ENCODE measurements at places on chromosomes 12 and 14.

- DNase-seq, result no peak
Observed at GRCh38 chr12:31089072-31089471, 15.4 kb downstream of the DDX11 start.

- no peak for DNase-seq
Observed at GRCh38 chr12:78143717-78144116, 313.0 kb downstream of the NAV3 start.

DNA sequence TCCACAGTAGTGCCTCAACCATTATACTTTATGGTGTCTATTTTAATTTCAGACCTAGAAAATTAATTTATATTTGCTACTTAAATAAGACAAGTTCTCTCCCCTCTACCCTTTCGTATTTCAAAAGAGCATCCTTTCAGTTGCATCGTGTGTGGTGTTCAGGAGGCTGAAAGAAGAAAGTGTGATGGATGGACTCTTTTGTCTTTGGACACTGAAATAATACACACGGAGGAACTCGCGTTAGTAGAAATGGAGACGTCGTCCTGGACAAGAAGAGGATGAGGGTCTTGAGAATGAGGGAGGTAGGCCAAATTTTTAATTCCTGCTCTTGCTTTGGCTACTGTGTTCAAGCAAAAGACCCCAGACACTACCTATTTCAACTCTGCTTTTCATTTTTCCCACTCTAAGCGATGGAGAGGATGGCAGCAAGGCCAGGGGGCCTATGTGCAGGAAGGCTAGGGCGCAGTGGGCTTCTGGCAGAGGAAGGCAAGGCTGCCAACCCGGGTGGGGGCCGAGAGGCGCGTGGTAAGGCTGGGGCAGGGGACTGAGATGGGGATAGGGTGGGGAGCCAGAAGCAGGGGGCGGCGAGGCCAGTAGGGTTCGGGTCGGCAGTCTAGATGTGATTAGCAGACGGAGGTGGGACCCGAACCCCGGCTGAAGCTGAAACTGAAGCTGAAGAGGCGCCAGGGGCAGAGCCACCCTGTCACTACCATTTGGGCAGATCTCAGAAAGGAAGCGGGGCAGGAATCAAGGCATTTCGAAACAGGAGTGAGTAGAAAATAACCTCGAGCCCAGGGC, 722 bp downstream of the TMED8 start:
- peak; percentile 52 for DNase-seq

DNA sequence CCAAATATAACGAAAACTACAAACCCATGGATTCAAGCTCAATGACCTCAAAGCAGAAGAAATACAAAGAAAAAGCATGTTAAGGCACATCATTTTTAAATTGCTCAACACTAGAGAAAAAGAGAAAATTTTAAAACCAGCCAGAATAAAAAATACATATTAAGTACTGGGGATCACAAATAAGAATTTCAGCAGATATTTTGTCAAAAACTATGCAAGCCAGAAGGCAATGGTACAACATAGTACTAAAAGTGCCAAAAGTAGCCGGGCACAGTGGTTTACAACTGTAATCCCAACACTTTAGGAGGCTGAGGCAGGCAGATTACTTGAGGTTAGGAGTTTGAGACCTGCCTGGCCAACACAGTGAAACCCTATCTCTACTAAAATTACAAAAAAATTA, 10.2 kb downstream of the SGPP1 start:
- DNase-seq, result no peak

GRCh38 chr14:92609955-92610354, 96.4 kb downstream of the RIN3 start:
- DNase-seq, result no peak

DNA sequence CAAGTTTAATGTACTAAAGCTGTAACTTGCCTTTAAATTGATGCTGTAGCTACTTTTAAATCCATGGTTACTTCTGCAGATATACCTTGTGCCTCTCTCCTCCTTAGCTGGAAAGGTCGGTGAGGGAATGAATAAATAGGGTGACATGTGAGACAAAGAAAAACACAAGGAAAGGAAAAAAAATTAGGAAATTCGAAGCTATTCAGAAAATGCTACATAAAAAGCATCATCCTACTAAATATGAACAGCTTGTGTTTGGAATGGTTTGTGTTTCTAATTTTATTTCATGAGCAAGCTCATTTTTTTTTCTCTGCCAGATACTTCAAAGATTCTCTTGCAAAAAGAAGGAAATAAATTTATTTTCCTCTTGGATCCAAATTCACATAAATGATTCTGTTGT, 186.3 kb upstream of the NUDT4 start:
- DNase-seq, result no peak

All from stimulated activated CD4-positive, alpha-beta T cell treated with anti-CD3 and anti-CD28 coated beads, Interleukin-2, amount 100 ng/mL, for 24 hours (primary cell).